ENCODE measurements at places on chromosomes 16 and 17.

GRCh38 chr17:1156864-1157263 is 22.9 kb downstream of the ABR start:
- DNase-seq = no peak

GRCh38 chr17:67708378-67708777 is 9.4 kb upstream of the NOL11 start:
- no peak for DNase-seq

- DNase-seq = no peak
These were observed 1.1 kb downstream of the SLC25A39 start for GRCh38 chr17:44323359-44324091.

DNA sequence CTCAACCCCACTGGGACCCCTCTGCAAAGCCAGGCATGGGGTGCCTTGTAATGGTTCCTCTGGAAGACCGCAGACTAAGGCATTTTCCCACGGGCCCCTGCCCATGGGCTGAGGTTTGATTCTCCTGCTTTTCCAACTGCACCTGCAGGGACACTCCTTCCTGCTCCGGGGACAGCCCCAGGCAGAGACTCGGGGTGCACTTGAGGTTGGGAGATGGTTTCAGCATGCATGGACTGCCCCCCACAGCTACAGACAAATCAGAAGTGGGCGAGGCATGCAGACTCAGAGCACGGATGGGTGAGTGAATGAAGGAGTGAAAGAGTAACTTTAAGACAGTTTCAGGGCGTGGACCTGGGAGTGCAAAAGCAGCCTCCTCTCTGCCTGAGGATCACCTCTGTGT is 87.9 kb upstream of the RPL38 start:
- DNase-seq = no peak

GRCh38 chr17:8117980-8118768 is at the start of gene ALOXE3:
Gene ALOXE3 (minus strand): TSS chr17:8118514. CDS start chr17:8117990, 524 bp downstream.
- DNase-seq = peak; percentile 35

GRCh38 chr17:33118391-33119075 is 126.9 kb downstream of the SPACA3 start:
- no peak for DNase-seq
